ENCODE measurements at places on chromosomes 12 and 14.

DNA sequence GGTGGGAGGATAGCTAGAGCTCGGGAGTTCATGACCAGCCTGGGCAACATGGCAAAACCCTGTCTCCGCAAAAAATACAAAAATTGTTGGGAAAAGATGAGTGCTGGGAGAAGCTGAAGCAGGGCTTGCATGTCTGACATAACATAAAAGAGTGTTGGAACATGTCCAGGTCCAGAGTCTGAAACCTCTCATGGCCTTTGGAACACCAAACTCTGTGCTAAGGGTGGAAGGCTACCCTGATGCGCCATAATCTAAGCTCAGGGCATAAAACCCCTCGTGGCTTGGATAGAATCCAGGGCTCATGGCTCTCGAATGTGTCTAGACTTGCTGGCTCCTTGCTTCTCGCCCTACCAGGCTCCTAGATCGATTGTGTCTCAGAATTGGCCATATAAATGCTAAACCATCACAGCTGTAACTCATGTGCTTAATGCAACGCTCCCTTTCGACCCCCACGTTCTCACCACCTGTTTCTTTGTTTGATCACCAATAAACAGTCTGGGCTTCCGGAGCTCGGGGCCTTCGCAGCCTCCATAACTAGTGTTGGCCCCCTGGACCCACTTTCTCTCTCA is 6.7 kb upstream of the CLEC7A start:
- no peak for DNase-seq

DNA sequence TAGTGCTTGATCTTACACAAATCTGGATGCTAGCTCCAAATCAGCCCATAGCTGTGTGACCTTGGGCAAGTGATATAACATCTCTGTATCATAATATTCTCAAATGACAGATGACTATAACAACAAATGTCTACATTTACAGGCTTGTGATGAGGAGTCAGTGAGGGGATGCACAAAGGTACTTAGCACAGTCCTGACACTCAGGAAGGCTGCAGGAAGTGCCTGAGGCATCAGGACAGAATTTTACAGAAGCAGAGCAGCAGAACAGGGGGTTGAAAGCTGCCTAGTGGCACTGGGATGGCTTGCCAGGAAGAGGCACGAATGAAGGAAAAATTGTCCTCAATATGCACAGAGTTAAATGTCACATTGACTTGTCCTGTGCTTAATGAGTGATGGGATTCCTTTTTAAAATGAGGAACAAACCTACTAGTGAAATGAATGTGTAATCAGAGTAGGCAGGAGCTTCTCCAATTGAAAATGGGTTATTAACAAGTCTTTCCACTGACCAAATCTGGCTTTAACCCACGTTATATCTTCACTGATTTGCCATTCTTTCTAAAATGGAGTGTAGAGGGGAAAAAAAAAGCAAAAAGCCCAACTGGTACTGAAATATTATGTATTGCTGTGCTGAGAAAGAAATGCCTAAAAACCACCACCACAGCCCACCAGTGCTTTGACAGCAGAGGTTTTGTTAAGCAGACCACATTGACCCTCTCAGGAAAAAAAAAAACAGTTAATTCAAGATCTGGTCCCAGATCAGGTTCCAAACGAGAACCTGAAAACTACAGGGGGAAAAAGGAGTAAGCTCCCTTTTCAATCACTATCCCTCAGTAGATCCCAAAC is 11.6 kb downstream of the BTG1 start:
- DNase-seq = no peak

DNA sequence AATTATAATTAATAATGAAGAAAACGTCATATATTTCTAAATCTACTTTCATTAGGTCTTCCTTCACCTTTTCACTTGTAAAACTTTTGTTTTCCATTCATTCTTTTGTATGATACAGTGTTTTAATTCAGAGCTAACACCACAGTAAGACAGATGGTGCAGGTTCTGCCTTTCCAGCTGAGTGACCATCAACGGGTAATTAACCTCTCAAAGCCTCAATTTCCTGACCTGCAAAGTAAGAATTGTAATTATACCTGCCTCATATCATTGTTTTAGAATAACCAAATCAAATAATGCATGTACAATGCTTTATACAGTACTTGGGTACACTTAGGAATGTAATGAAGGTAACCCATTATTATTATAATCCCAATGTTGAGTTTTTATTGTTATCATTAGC is 157.6 kb downstream of the FOXA1 start:
- no peak for DNase-seq

GRCh38 chr14:53450871-53451270 is 297.7 kb upstream of the DDHD1 start:
- DNase-seq = peak; percentile 52

GRCh38 chr12:32821710-32822109 is 66.0 kb upstream of the YARS2 start:
- DNase-seq = no peak

- no peak for DNase-seq
These were observed 119.4 kb downstream of the CAND1 start for GRCh38 chr12:67388331-67389138.

DNA sequence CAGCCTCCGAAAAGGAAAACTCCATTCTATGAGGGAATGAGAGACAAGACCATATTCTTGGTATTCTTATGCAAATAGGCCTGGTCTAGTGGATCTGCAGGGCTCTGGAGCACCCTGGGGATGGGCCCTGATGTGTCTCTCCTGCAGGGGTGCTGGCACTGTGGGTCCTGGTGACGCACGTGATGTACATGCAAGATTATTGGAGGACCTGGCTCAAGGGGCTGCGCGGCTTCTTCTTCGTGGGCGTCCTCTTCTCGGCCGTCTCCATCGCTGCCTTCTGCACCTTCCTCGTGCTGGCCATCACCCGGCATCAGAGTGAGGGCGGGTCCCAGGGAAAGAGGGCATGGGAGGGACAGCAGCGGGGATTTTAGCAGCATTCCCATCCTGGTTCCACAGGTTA is 5.8 kb downstream of the SLC48A1 start:
- no peak for DNase-seq

- peak; percentile 49 for DNase-seq
These were observed 84.5 kb upstream of the CDKN3 start for GRCh38 chr14:54312166-54312801.

- DNase-seq = peak; percentile 85
These were observed 6.5 kb downstream of the C12orf43 start for GRCh38 chr12:121009741-121010140.

- no peak for DNase-seq
These were observed 9.8 kb upstream of the GNPNAT1 start for GRCh38 chr14:52801014-52801712.

DNA sequence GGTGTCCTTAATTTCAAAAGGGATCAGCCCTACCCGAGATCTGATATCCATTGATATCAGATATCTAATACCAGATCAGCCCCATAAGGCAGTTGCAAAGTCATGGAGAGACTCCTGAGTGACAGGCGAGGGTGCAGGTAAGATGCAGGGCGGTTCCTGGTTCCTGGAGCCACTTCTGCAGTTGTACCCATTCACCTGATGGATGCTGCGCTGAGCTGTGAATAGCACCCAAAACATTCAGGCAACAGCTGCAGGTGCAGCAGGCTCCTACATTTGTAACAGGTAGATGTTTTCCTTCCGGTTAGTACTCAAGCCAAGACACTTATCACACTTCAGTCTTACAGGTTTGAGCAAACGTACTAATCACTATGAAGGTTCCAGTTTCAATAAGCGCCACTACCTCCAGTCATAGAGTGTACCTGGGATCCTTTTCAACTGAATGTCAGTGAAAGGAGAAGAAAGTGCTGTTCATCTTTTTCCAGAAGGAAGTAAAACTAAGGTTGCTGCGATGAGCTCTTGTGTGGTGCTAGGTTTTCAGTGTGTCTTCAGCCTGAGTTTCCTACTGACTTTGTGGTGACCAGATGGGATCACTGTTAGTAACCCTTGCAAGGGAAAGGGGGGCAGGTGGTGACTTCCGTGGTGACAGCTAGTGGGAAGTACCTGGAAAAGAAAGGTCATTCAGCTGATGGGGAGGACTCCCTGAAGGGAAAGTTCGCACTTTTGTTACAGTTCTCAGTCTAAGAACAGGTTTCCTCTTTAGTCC is 1.9 kb downstream of the ATP6V0A2 start:
- DNase-seq = no peak

DNA sequence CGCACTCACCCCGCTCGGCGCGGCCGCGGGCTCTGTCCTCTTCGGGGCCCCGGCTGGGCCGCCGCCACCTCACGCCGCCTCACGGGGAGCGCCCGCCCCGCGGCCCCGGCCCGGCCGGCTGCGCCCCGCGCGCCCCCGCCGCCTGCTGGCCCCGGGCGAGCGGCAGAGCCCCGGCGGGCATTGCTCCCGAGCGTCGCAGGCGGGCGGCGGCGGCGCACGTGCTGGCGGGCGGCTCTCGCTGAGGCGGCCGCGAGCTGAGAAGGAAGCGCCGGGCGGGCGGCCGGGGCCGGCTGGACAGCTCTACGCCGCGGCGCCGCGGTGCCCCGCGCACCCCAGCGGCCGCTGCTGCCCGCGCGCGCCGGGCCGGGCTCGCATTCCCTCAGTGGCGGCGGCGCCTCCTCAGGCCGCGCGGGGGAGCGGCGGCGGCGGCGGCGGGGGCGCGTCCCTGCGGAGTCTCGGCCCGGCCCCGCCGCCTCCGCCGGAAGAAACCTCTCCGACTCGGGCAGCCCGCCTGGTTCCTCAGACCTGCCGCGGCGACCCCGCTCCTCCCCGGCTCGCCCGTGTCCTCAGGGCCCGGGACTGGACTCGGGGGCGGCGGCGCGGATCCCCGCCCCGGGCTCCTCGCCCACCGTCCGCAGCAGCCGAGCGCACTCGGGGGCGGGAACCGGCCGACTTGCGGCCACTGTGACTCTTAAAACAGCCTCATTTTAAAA is at the start of gene PITPNM2:
Gene PITPNM2 (minus strand): TSS at position 347 of the 713 bp plus-strand sequence. CDS start 116,500 bp downstream, outside the sequence.
- peak; percentile 57 for DNase-seq

GRCh38 chr12:104454997-104455396 is 1.8 kb upstream of the CHST11 start:
- DNase-seq = no peak

DNA sequence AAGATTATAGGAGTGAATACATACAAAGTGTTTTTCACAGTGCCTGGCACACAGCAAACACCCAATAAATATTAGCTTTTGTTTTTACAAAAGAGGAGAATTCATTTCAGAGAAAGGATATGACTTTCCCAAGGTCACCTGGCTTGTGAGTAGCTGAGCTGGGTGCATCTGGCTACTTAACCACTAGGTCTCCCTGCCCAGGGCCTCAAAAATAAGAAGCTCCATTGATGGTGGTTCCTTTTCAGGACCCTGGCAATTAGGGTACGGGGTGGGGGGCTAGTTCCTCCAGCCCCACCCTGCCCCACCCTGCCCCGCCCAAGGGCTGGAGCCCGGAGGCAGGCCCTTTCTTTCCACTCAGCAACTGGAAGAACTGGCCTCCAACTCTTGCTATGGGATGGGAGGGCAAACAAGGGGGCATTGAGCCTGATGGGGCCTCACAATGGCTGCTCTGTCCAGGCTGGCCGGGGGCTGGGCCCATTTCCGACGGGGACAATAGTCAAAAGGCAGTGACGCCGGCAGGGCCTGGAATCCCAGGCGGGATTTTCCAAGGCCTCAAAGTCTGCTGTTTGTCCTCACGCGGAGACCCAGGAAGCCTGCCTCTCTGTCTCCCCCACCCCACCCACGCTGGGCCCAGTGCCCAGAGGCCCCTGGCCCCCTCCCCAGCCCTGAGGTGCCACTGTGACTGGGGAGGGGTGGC is 8.2 kb upstream of the ATG101 start:
- no peak for DNase-seq

DNA sequence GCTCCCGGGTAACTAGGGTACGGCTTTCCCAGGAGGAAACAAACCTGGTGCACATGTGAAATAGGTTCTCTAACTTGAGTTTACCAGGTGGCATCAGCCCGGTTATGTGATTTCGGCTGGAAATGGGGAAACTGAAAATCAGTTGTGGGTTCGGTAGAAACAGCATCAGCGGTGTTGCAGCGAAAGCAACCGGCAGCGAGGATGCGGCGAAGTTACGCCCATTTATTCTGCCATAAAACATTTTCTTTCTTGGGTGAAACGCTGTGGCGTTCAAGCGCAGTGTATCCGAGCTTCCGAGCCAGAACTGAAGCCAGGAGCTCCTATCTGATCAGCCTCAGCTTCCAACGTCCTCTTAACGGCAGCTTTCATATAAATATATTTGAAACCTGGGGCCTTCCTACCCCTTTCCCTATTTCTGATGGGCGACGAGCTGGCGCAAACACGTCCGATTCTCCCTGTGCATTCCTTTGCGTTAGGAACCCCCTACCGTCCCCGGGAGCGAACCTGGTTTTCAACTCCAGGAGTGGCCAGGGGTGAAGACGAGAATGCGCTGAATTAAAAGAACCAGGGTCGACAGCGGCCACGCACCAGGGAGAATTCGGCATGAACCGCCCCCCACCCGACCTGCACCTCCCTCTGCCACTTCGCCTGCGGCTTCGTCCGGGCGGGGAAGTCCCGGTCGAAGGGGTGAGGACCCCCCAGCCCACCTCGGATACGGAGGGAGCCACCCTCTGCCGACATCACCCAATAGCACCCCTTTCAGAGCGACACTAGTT is 1.6 kb downstream of the DPF3 start:
- no peak for DNase-seq

GRCh38 chr12:98422812-98423211 is 92.6 kb upstream of the TMPO start:
- peak; percentile 52 for DNase-seq

DNA sequence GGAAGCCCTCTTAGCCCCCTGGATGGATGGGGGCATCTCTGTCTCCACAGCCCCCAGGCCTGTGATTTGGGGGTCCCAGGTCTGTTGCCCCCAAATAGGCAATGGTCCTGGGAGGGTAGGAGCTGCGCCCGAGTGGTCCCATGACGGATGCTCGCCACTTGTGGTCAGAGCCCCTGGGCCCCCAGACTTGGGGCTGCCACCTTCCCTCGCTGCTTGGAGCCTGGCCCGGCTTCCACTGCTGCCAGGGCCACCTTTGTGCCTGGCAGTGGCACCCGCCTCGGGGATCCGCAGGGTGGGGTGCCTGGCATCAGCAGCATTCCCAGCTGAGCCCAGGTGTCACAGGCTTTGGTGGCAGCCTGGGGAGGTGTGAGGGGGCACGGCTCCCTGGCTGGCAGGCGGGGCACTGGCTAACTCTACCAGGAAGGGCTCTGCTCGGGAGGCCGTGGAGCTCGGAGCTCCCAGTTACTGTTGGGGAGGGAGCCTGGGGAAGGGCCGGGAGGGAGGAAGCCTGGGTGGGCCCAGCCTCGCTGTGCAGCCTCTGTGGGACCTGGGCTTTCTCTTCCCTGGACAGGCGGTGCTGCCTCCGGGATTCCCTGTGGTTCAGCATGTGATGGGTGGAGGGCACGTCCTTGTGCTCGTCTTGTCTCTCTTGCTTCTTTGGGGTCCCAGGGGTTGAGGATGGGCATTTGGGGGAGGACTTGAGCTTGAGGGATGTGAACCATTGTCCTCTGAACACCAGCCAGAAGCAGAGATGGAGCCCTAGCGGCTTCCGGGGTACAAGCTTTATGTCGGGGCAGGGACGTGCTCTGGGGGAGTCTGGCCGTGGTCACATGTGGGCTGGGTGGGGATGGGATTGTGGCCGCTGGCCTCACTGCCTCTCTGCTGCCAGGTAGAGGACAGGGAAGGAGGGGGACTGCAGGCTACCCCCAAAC is 5.4 kb downstream of the KIF26A start:
- DNase-seq = no peak
